NCI-H748 treated with DMSO at 0.1 percent for 48 hours (cell line): ENCODE measurements at places on chromosomes 4 and X.

DNA sequence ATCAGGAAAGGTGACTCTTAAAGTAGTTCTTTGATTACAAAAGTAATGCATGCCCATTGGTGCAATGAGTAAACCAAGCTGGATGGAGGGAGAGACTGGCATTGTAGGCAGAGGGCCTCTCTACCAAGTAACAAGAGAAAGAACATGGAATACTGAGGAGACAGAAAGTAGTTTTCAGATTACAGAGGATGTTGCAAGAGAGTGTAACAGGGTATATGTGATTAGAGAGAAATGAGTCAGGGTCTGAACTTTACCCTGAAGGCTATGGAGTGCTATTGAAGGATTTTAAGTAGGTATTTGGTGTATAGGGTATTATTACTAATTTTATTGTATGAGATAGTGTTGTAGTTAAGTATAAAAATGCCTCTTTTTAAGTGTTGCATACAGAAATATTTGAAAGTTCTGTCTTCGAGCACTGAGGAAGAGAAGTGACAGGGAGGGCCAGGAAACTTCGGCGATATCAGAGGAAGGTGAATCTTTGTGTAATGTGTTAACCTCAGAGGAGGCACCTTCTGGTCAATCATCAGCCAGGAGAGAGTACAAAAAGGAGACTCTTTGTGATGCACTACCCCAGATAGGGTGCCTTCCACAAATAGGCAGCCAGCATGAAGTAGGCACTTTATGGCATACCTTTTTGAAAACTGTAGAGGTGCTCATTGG is 8.2 kb downstream of the NKAP start:
- DNase-seq, result no peak

GRCh38 chr4:150308824-150309472 is 230.7 kb downstream of the DCLK2 start:
- DNase-seq, result no peak

DNA sequence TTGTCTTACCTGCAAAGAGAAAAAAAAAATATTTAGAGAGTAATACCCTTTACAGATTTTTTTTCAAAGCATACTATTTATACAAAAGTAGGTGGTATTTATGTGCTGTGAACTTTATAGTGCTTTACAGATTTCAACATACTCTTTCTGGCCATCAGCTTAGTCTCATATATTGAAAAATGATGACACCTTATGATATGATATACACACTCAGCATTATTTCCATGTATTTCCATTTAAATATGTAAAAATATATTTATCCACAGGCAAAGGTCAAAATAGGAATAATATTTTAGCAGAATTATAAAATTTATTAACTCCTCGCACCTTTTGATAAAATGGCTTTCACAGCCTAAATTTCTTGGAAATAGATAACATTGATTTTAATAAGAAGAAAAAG is 815.8 kb upstream of the EPHA5 start:
- DNase-seq, result no peak

DNA sequence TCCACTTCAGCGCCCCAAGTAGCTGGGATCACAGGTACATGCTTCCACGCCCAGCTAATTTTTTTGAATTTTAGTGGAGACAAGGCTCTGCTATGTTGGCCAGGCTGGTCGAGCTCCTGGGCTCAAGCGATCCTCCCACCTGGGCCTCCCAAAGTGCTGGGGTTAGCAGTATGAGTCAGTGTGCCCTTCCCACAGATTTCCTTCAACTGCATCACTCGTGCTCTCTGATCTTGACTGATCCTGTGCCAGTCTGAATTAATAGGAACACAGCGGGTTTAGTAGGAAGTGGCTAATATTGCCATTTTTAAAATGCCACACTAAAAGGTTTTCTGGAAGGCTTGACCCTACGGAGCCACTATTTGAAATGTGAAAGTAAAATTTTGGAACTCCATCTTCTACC is 4.3 kb upstream of the SHROOM2 start:
- no peak for DNase-seq

DNA sequence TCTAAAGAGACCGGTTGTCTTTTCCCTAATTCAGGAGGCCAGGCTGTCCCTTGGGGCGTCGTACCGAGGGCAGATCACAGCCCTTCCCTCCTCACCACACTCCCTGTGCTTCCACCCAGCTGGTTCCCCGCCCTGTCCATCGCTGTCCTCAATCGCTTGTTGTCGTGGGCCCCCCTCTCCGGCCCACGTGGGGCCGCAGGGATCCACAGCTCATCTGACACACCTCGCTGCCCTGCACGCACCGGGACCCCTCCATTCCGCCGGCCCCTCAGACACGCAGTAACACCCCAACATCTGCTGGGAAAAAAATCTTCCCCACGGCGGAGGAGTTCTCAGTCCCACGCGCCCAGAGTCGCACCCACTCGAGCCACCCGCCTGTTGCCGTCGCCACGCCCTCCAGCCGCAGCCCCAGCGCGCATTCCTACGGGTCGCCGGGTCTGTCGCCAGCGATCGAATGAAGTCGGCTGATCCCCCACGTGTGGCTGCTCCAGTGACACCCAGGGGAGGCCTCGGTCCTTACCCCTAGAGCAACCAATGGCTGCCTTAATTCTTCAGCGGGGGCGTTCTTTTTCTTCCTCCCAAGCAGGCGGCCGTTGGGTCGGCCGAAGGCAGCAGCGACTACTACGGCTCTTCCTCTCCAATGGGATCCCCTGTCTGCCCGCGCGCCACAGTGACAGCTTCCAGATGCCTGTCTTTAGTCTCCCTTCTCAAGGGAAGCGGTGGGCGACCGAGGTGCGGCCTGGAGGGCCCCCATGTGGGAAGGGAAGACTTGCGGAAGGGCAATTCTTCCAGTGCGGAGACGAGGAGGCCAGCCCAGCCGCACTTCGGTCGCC is 893 bp upstream of the SEPTIN11 start:
- no peak for DNase-seq

DNA sequence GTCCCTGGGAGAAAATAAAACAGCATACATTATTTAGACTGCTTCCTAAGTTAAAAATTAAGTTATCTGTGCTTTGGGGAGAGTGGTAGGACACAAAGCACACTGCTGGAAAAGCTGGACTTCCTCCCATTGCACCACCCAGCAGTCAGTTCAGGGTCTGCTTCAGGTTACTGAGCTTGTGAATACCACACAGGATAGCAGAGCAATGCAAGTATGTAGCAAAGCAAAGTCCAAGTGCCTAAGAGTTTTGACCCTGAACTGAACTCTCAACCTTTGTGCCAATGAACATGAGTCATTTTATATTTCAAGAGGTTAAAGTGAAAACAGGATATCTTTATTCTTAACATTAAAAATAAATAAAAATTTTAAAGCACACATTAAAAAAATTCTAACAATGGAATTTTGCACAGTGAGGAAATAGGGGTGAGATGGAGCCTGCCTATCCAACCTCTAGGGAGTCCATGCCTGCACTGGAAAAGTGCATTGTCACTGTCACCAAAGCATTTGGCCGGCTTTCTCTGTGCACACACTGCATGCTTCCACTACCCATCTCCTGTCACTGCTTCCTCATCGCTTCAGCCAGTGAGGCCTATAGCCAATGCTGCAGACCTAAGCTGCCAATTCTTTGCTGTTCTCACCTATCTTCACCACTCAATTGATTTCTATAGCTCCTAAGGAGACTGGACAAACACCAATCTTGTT is 50.9 kb downstream of the ABCG2 start:
- DNase-seq, result no peak

GRCh38 chr4:159142241-159142640 is 39.4 kb downstream of the RAPGEF2 start:
- DNase-seq, result no peak

- no peak for DNase-seq
Measured at GRCh38 chrX:123851079-123851478, 8.8 kb upstream of the XIAP start.

DNA sequence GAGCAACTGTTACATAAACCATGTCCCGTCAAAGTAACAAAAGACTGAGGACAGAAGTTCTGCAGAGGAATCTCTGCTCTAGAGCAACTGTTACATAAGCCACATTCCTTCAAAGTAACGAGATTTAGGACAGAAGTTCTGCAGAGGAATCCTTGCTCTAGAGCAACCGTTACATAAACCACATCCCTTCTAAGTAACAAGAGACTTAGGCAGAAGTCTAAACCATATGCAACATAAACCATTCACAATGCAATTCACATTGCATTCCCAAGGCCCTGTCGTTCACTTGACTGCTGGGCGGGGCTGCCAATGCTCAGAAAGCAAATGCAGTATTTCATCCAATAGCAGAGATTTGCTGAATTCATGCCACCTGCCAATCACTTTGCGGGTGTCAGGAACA is 124.4 kb upstream of the PUDP start:
- DNase-seq, result no peak

DNA sequence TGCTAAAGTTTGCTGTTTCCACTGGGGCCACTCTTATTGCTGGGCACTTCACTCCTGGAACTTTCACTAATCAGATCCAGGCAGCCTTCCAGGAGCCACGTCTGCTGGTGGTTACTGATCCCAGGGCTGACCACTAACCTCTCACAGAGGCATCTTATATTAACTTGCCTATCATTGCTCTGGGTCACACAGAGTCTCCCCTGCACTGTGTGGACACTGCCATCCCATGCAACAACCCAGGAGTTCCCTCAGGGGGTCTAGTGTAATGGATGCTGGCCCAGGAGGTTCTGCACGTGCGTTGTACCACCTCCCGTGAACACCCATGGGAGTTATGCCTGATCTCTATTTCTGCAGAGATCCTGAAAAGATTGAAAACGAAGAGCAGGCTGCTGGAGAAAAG is 41.8 kb upstream of the IQSEC2 start:
- no peak for DNase-seq

GRCh38 chrX:133177202-133177601 is 41.0 kb downstream of the TFDP3 start:
- DNase-seq, result peak; percentile 17

DNA sequence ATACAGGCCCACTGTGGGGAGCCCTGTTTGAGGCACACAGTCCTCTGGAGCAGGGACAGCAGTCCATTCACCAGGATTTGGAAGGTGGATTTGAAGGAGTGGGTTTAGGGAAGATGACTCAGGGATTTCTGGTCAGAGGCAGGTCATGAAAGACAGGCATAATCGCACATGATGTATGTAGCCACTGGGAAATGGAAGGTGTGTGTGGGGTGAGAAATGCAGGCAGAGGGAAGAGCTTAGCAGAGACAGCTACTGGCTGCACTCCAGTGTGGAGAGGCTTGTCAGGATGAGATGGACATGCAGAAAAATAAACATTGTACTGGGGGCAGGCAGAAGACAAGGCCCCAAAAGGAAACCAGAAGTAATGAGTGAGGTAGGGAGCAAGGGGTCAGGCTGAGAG is 85.2 kb upstream of the STS start:
- no peak for DNase-seq

GRCh38 chr4:100836929-100837328 is 319.1 kb upstream of the EMCN start:
- DNase-seq, result no peak

DNA sequence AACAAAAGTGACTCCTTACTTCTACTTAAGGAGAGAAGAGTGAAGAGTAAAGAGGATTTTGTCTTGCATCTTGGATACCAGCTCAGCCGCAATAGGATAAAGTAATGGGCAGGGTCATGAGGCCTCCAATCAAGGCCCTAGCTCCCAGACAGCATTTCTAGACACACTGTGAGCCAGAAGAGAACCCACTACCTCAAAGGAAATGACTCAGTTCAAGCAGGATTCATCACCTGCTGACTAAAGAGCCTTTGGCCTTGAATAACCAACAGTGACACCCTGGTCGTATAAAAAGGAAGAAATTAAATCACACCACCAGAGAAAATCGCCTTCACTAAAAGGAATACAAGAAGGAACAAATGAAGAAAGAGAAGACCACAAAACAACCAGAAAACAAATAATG is 416.1 kb downstream of the PCDH18 start:
- no peak for DNase-seq

DNA sequence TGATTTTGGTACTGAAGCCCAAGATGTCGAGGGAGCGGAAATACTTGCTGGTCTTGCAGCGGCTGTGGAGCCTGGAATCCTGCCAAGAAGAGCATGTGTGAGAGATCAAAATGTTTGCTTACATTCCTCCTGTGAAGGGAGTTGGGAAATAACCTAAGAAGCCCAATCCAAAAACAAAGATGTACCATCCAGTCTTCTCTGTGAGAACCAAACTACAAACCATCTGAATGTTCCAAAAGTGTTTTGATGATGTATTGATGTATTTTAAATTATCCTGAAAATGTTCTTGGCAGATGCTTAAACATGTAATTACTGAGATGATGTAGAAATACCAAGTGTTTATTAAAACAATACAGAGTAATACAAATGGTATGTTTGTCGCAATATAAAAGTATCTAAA is 10.1 kb upstream of the ADH1A start:
- peak; percentile 3 for DNase-seq

DNA sequence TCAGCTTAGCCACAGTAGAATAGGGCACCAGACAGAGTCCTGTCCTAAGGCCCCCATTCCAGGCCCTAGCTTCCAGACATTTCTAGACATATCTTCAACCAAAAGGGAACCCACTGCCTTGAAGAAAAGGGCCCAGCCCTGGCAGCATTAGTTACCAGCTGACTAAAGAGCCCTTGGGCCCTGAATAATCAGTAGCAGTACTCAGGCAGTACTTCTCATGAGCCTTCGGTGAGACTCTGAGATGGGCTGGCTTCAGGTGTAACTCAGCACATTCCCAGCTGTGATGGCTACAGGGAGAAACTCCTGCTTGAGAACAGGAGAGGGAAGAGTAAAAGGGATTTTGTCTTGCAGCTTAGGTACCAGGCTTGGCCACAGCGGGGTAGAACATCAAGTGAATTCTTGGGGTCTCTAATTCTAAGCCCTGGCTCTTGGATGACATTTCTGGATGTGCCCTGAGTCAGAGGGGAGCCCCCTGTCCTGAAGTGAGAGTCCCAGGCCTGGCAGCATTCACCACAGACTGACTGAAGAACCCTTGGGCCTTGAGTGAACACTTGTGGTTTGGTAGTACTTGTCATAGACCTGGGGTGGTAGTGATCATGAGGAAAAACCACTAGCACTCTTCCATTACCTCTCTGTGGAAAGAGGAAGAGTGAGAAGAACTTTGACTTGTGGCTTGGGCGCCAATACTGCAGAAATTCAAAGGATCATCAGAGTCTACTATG is 170.1 kb downstream of the ATP10D start:
- DNase-seq, result no peak

- no peak for DNase-seq
Measured at GRCh38 chr4:134610956-134611355, 409.4 kb upstream of the PABPC4L start.

GRCh38 chr4:110610620-110610939 is 12.3 kb downstream of the PITX2 start:
- DNase-seq, result no peak

DNA sequence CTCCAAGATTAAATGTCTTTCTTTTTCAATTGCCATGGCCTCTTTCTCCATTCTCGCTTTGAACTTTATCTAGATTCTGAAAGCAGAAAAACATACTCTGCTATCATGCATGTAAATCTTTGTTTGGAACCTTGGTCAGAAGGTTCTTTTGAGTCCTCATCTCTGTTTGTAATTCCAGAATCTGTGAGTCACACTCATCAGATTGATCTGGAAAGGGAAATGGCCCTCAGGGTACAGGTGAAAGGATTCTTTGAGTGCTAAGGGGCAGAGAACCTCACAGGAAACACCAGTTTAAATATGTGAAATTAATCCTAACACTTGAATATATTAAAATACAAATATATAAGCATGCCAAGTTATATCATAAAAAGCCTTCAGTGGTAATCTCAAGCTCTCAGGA is 211.0 kb upstream of the ADGRL3 start:
- DNase-seq, result no peak
